ENCODE measurements at places on chromosomes 7 and 10.

DNA sequence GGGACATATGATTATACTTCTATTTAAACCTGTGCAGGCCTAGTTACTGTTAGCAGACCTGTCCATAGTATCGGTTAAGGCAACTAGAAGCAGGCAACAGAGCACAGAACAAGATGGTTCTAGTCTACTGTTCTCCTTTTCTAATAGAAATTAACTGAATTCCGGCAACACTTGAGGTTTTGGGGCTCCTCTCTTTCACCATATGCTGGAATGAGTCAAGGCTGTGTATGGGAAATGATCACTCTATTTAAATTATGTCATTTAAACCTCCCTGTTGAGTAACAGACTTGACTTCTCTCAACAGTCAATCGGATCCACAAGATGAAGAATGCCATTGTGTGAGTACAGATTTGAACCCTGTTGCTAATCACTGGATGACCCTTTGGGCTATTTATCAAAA, 6.2 kb upstream of the OTUD1 start:
- no peak for DNase-seq

DNA sequence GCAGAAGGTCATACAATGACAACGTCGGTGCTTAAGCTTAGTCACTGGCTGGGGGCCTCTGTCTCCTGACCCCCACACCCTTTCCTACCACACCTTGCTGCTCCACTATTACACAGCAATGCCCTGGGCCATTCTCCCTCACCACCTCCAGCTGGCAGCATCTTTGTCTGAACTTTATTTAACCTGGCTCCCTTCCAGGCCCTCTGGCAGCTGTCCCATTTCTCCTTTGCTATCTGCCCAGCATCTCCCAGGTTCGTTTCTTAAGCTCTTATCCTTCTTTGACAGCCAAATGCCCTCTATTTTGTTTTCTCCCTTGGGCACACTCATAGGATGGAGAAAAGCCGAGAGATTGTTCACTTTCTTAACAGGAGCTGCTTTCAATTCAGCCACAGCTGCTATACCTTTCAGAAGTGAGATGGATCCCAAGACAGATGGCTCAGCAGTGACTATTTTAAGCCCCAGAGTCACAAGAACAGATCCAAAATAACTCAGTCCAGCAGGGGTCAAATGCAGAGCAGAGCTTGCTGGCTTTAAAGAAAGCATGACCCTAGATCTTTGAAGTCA, 1277.1 kb upstream of the AUTS2 start:
- DNase-seq, result no peak

DNA sequence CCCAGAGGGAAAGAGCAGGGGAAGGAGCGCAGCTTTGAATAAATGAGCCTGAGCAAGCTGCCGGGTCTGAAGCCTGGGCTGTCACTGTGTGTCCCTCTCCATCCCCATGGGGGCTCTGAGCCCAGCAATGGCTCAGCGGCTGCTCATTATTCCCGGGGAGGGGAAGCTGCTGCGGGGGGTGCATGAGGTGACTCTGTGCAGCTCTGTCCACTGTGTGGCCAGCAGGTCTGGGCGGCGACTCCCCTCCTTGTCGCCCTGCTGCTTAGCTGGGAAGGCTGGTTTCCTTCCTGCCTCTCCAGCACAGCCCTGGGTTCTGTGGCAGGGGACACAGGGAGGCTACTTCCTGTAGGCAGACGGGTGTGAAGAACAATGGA, 234.2 kb downstream of the PRPF18 start:
- no peak for DNase-seq

DNA sequence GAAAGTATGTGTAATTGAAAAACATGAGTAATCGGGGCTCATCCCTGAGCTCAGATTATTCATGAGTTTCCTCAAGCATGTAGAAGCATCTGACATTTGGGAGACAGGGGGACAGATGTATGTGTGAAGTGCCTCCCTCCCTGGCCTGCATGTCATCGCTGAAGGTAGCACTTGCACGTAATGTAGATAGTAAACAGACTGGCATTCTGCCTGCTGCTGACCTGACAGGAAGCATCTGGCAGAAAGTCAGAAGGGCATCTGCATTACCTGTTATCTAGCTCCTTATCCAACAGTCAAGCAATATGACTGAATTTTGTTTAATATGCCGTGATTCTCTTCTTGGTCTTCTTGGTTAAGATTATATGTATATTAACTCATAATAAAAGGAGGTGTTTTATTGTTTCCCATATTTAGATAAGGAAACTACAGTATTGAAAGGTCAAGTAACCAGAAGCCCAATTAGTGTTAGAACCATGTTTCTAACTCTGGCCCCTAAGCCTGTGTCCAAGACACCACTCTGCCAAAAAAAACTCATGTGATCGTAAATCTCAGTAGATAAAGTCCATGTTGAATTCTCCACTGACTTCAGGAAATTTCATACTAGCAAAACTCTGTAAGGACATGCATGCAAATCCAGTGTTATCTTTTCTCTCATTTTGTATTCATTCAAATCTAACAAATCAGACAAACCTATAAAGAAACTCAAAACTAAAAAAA, 918.1 kb upstream of the MBL2 start:
- DNase-seq, result no peak

GRCh38 chr10:75197906-75198305, 12.7 kb upstream of the VDAC2 start:
- no peak for DNase-seq

Measured in activated T-helper 1 cell treated with anti-CD3 and anti-CD28 coated beads, Interleukin-12 subunit alpha, Interleukin-12 subunit beta, Interleukin-2, Interleukin-4 antibody, amounts not matched to agents 30 ng/mL and 10 ng/mL and 1 ng/mL, durations not matched to agents 14 hours and 24 hours and 36 hours (primary cell).